NCI-H69 (cell line): ENCODE measurements at places on chromosomes 7 and 10.

DNA sequence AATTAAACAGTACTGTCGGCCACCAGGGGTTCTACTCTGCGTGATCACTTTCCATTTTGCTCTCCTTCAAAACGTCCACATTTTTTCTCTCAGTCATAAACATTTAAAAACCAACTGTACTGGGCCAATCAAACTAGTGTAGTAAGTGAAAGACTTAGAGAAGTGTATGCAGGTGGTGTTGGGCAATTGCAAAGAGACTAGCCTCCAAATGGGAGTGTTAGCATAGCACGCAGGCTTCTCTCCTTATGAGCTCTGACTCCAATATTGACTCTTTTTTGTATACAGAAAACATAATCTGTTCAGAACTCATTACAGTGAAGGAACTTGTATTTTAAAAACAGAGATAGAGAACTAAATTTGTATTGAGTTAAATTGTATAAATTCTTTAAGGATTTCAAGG, 150.6 kb downstream of the SDK1 start:
- peak; percentile 24 for DNase-seq

DNA sequence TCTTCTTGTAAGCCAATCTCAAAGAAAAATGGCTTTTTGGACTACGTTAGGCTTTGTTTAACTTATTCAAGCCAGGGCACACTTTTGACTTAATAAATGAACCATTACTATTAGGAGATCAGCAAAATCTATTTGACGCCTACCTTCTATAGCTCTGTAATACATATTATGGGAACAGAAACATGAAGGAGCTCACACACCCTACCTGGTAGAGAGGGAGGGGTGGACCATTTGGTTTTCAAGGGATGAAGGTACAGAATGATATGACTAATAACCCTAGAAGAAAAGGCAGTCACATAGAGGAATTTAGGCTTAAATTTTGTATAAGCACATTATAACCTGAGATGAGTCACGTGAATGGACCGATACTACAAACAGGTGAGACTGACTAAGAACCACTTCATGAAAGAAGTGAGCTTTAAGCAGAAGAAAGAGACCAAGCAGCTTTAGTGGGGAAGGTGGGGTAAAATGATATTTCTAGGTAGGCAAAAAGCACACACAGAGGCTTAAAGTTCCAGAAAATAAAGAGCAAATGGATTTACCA, 106.8 kb upstream of the CTTNBP2 start:
- no peak for DNase-seq

DNA sequence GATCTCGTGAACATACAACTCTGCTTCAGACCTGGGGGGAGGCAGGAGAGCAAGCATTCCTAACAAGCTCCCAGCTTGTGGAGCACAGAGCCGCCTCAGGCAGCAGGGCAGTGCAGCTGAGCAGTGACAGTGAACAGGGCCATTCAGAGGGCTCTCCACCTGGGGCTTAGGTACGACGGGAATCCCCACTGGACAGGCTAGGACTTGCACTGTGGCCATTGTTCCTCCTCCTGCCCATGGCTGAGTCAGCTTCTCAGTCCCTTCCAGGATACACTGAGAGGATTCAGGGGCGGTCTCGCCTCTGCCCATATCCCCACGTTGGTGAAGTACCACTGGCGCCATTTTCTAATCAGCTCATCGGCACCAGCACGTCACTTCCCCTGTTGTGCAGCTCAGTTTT, 71.1 kb downstream of the FIGNL1 start:
- DNase-seq, result peak; percentile 92

DNA sequence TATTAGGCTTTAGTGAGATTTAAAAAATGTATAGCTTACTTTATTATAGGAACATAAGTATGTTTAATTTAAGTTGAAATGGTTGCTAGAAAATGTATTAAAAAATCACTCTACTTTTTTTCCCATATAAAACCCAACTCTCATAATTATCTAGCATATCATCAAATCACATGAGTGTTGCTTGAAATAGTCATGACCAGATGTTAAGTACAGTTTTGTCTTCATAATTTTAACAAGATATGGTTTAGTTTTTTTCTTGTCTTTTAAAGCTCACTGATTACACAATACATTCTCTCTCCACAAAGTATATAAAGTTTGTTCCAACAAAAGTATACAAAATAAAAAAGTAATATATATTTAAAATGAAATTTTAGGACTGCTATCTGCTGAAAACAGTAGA, 82.8 kb downstream of the HGF start:
- no peak for DNase-seq

GRCh38 chr7:110944966-110945644, 145.8 kb upstream of the LRRN3 start:
- DNase-seq, result no peak
